ENCODE measurements at places on chromosomes 12 and 14.

- DNase-seq = no peak
Measured at GRCh38 chr12:32482226-32482625, 82.9 kb downstream of the FGD4 start.

- no peak for DNase-seq
Measured at GRCh38 chr12:54439521-54440255, 20.6 kb upstream of the ITGA5 start.

- no peak for DNase-seq
Measured at GRCh38 chr12:54229624-54230212, 40.9 kb upstream of the SMUG1 start.

DNA sequence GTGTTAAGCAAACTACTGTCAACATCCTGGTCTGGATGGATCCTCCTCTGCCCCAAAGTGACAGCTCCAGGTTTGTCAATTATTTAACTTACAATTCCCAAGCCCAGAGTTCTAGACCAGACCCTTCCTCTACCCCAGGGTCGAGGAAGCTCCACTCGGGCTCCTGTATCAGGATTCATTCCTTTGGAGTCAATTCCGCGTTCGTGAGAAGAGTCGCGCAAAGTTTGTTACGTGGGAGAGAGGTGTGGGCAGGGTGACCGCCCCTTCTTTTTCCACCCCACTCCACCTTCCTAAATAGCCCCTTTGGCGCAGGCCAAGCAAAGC lies 479 bp downstream of the SEL1L start:
- no peak for DNase-seq

- DNase-seq = peak; percentile 36
Measured at GRCh38 chr12:12376646-12377448, 20.0 kb downstream of the BORCS5 start.

DNA sequence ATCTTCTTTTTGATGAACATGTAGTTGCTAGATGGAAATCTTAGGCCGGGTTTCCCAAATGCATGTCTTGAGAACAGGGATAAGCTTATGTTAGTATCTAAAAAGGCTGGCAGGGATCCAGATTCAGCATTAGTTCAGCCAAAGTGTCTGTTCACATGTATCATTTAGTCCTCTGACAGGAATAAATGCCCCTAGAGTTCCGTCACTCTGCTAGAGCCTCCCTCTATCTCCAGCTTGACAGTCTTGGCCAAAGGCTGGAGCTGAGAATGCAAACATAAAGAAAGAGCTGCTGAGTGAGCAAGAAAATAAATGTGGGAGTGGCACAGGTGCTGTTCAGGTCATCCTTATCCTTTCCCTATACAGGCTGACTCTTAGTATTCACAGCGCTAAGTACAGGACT lies 13.8 kb upstream of the NELL2 start:
- no peak for DNase-seq

DNA sequence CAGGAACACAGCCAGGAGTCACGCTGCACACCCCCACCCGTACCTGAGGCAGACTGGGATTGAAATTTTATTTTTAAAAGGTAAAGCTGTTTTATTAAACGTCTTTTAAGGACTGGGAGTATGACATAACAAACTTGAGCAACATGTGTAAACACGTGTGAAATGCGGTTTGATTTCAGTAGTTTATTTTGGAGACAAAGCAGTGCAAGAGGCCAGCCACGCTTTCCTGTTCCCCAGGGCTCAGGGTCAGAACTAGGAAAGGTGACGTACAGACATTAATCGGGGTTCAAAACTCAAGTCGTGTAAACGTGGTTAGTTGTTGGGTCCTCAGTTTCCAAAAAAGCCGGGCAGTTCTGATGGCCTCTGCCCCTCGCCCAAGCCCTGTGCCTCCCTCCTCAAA lies 16.7 kb downstream of the CHGA start:
- no peak for DNase-seq

GRCh38 chr12:50597200-50598195 lies 92.7 kb downstream of the DIP2B start:
- no peak for DNase-seq

DNA sequence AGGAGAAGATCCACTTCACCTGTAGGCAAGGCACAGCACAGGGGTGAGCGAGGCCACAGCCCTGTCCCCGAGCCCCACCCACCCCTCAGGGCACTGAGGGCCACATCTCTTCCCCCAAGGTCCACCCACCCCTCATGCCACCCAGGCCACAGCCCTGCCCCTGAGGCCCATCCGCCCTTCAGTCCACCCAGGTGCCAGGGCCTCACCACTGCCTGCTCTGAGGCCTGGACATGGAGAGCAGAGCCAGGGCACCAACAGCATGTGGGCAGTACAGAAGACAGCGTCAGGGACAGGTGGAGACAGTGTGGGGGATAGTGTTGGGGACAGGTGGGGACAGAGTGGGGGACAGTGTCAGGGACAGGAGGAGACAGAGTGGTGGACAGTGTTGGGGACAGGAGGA lies 138.3 kb downstream of the TMEM121 start:
- DNase-seq = no peak

DNA sequence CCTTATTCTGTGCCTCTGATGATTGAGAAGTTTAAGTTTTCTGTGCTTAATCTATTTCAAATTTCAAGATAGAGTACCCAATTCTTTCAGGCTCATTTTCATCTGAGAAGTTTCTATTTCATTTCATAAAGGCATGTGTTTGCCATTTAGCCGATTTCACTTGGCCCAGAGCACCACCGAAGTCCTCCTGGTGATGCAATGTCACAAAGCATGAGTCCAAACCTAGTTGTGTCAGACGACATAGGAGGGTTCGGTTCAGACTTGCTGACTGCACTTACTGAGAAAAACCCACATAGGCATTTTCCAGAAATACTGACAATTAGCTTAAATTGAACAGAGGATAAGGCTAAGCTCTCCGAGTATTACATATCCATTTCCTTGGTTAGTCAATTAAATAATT lies 152.4 kb upstream of the FAR2 start:
- no peak for DNase-seq

GRCh38 chr14:92322516-92322915 lies 449 bp upstream of the SLC24A4 start:
- DNase-seq = no peak

- no peak for DNase-seq
Measured at GRCh38 chr12:121800694-121801594, 2.9 kb upstream of the SETD1B start.

DNA sequence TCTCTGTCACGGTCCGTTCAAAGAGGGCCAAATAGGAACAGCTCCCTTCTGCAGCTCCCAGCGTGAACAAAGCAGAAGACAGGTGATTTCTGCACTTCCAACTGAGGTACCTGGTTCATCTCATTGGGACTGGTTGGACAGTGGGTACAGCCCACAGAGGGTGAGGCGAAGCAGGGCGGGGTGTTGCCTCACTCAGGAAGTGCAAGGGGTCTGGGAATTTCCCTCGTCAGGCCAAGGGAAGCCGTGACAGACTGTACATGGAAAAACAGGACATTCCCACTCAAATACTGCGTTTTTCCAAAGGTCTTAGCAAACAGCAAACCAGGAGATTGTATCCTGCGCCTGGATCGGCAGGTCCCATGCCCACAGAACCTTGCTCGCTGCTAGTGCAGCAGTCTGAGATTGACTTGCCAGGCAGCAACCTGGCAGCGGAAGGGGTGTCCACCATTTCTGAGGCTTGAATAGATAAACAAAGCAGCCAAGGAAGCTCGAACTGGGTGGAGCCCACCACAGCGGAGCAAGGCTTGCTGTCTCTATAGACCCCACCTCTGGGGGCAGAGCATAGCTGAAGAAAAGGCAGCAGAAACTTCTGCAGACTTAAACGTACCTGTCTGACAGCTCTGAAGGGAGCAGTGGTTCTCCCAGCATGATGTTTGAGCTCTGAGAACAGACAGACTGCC lies 22.7 kb downstream of the SLC38A1 start:
- no peak for DNase-seq

DNA sequence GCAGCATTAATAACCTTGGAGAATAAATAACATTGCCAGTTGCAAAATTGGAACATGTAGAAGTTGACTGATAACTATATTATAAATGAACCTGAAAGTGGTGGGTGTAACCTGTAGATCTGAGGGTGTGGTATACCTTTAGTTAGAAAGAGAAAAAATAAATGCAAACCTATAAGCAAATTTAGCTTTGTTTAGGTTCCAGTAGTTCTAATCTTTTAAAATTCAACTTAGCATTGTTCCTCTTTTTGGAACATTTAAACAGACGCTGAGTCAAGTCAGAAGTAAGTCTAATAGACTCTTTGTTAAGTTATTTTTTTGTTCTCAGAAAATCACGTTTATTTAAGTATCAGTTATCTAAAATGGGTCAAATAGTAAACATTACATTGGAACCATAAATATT lies 120.0 kb downstream of the DNAI7 start:
- DNase-seq = no peak

DNA sequence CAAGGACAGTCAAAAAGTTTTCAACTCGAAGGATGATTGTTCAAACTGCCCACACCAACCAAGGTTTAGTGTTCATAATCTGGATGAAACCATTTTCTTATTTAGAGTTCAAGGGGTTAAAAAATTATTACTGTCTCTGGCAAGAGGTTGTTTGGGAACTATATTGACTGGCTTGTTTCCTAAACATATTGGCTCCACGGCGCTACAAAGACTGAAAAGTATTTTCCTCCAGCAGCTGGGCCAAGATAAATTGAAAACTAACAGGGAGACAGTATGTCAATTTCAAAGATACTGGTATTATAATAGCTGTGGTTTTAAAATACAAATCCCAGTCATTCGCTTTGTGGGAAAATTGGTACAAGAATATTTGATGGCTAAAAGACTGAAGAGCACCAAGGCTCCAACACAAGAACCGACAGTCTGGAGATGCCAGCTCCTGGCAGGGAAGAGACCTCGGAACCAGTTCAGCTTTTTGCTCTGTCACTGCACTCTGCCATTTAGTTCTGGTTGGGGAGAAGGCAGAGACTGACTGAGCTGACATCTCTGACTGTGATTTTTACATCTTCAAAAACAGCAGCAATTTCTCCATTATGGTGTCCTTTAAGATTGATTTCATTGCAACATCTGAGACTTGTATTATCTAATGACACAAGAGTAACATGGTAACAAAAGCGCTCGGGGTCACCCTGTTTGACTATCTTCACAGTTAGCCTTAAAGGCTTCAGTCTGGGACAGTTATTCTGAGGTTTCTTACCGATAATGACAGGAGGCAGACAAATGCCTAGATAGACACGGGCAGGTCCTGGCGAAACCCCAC lies 62.0 kb downstream of the ST8SIA1 start:
- no peak for DNase-seq

DNA sequence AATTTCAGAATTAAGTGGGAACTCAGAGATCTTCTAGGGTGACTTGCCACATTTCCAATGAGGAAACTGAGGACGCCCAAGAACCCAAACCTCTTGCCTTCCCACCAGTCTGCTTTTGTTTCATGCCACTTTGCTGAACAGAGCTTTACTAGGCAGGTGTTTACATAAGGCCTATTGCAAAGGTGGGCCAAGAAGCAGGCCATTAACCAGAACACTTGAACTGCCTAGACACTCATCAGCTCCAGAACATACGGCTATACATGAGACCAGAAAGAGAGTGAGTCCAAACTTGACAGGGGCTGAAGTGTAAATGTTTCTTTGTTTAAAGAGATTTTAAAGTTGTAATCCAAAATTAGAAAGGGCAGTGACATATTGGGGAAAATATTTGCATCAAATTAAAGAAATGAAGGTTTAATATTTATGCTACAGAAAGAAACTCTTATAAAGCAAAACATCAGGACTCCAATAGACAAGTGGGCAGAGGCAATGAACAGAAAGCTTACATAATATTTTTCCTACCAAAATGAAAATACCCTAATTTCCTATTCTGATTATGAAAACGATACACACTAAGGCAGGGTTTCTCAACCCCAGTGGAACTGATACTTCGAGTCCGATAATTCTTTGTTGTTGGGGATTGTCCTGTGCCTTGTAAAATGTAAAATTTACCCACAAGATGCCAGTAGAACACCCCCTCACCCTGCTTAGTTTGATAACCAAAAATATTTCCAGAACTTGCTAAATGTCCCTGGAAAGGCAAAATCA lies 11.7 kb downstream of the BATF start:
- DNase-seq = no peak

GRCh38 chr12:52200781-52201450 lies 9.1 kb upstream of the KRT80 start:
- DNase-seq = no peak

GRCh38 chr12:129494766-129495165 lies 409.1 kb downstream of the TMEM132D start:
- no peak for DNase-seq

DNA sequence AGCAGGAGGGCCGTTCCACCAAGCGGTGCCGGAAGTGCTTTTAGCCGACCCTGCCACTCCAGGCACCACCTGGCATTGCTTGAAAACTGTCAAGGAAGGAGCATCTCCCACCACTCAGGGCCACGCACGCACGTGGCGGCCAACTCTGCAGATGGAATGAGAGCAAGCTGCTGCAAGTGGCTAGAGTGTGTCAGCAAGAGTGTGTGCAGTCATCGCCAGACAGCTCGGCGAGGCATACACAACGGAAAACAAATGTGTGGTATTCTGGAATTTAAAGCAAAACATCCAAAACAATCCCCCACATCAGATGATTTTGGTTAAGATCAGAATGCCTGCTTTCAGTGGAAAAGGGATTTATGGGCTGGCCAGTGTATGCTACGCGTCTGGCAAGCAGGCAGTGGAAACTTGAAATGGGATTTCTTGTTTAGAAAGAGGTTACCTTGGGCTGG lies 11.2 kb downstream of the CD9 start:
- DNase-seq = no peak

- no peak for DNase-seq
Measured at GRCh38 chr14:54838931-54839512, 63.6 kb downstream of the GCH1 start.

- no peak for DNase-seq
Measured at GRCh38 chr12:128627659-128628058, 196.1 kb downstream of the SLC15A4 start.

DNA sequence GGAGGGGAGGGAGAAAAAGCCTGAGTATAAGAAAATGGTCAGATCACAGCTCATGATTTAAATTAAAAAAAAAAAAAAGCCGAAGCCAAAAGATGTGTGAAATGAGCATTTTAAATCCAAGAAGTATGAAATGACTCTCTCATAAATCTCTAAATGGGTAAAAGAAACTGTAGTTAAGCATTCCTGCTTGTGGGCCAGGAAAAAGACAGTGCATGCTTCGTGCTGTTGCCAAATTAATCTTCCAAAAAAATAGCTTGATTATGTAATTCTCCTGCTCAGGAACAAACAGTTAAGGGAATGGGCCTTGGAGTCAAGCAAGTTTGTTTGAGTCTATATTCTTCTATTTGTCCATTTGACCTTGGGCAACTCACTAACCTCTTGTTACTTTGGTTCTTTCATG lies 325.4 kb upstream of the SEL1L start:
- DNase-seq = no peak

GRCh38 chr12:69475237-69475975 lies 5.2 kb downstream of the FRS2 start:
- no peak for DNase-seq

DNA sequence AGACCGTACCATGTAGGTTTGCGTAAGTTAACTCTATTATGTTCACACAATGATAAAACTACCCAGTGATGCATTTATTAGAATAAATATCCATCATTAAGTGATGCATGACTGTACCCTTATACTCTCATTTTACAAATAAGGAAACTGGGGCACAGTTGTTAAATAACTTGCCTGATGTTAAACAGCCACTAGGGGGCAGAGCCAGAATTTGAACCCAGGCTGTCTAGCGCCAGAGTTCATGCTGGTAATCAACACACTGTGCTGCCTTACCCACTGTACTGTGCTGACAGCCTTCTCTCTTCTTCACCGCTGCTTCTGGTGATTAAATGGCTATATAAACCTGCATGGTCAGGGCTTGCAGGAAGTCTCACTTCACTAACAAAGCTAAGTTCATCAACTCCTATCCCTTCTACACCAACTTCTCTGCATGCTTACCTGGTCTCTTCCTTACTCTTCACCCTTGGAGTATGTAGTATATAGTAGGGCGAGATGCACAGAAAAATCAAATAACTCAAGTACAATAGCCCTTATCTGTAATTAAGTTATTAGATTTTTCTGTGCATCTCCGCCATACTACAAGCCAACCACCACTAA lies 43.6 kb upstream of the APPL2 start:
- peak; percentile 11 for DNase-seq
